Activated CD8-positive, alpha-beta T cell treated with anti-CD3 and anti-CD28 coated beads, Interleukin-2, amount 10 ng/mL, durations not matched to agents 7 days and 5 days (primary cell): ENCODE measurements at places on chromosomes 3 and 15.
A peak's percentile ranks its signal among the peaks of the same experiment; 100 is the strongest.

DNA sequence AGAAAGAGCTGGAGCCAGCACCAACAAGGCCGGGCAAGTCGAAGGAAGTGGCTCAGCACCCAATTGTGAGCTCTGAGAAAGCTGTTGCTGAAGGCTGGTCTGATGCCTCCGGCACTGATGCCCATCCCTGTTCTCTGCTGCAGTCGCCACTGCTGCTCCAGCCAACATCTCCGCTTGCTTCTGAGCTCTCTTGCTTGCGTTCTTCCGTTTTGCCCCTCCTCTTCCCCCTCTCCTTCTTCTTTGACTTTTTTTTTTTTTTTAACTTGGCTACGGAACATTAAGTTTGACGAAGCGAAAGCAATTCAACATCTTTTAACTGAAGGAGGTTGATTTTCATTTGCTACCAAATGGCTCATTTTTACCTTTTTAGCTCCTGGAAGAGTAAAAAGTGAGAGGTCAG, 442.9 kb downstream of the MCTP2 start:
- no peaks in the 10 kb centered on the region for H3K36me3 ChIP-seq
- H3K27me3 ChIP-seq: no peaks in the 10 kb centered on the region
- H3K4me1 ChIP-seq: no peaks in the 10 kb centered on the region
- DNase-seq: no peak

GRCh38 chr3:187497052-187497451, 128.9 kb downstream of the RTP4 start:
- no peaks in the 10 kb centered on the region for H3K4me1 ChIP-seq
- no peak overlapping the region for H3K4me3 ChIP-seq
- H3K27ac ChIP-seq: no peak overlapping the region
- no peak for DNase-seq

GRCh38 chr3:161854232-161854771, 357.7 kb downstream of the OTOL1 start:
- H3K36me3 ChIP-seq: no peaks in the 10 kb centered on the region
- peak; percentile 27 for DNase-seq
- H3K4me3 ChIP-seq: no peak overlapping the region
- H3K27me3 ChIP-seq: no peaks in the 10 kb centered on the region
- no peak overlapping the region for H3K27ac ChIP-seq

DNA sequence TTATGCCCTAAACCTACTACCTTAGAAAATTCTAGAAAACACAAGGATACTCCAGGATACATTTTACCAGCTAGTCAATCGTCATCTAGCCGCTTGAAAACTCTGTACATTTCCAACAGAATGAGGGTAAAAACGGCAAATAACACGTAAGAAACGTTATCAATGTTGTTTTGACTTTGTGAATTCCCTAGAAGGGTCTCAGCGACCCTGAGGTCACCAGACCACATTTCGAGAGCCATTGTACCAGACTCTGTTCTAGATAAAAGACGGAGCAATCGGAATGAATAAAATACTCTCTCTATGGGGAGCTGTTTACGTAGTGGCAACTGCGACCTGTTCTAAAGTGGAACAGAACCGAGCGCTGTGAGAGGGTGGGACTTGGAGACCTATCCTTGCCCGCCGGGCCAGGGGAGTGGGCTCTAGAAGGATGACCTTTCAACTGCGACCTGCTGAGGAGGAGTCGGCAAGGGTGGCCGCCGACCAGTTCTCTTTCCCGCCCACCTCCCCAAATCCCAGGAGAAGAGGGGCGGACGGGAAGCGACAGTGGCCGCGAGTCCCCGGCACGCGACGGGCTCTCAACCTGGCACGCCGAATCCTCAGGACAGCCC, 778 bp upstream of the AP4E1 start:
- H3K27ac ChIP-seq: peak overlapping the region; percentile 98
- H3K4me1 ChIP-seq: peaks cover 24% of the 10 kb centered on the region
- peak; percentile 65 for DNase-seq
- H3K27me3 ChIP-seq: no peaks in the 10 kb centered on the region

- no peaks in the 10 kb centered on the region for H3K27me3 ChIP-seq
- no peak overlapping the region for H3K4me3 ChIP-seq
- no peak overlapping the region for H3K27ac ChIP-seq
Measured at GRCh38 chr3:171383206-171384018, 76.8 kb downstream of the TNIK start.

- H3K4me3 ChIP-seq: no peak overlapping the region
- DNase-seq: no peak
- H3K27ac ChIP-seq: no peak overlapping the region
- peaks cover 12% of the 10 kb centered on the region for H3K4me1 ChIP-seq
- H3K36me3 ChIP-seq: no peaks in the 10 kb centered on the region
- H3K27me3 ChIP-seq: no peaks in the 10 kb centered on the region
Measured at GRCh38 chr3:40169983-40170382, 139.5 kb upstream of the EIF1B start.
